Stomach (tissue), 19 donors: ENCODE measurements at places on chromosomes 6 and 20. TPM values are rescaled to one million over a fixed set of nuclear protein-coding genes. Genes with fewer than 3 reads are reported as not detected.
A peak's percentile ranks its signal among the peaks of the same experiment; 100 is the strongest.

GRCh38 chr6:154002894-154003293, 36.1 kb upstream of the OPRM1 start:
- no peak overlapping the region for H3K4me3 ChIP-seq
- no peaks in the 10 kb centered on the region for H3K4me1 ChIP-seq
- no peaks in the 10 kb centered on the region for H3K36me3 ChIP-seq
- no peak overlapping the region for H3K27ac ChIP-seq
- H3K27me3 ChIP-seq: no peaks in the 10 kb centered on the region
- no peak for DNase-seq

SLC24A3 gene
- 5.5 TPM for total RNA-seq

- DNase-seq: peak; percentile 39
- H3K27me3 ChIP-seq: no peaks in the 10 kb centered on the region
- H3K36me3 ChIP-seq: no peaks in the 10 kb centered on the region
- H3K27ac ChIP-seq: no peak overlapping the region
- H3K4me3 ChIP-seq: no peak overlapping the region
These were observed 91.6 kb upstream of the RIPOR2 start for GRCh38 chr6:25027221-25027916.

DNA sequence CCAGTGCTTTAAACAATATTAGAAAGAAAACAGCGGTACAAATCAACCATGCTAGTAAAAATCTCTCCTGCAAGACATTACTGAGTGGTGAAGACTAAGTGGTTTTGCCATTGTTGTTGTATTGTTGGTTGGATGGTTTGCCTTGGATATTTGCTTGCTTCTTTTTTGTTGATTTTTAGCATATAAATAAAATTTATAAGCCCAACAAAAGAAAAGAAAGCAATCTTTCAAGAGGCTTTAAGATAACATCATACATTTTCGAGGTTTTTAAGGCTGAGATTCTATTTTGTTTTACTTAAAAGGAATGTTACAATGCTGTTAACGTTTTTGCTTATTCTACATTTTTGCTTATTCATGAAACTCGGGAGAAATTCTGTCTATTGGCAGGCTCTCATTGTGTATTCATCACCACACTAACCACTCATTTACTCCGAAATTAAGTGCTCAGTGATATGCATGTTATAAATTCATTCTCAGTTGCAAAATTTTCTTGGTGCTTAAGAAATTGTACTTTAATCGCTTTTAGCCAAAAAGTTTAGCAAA, 139.1 kb downstream of the LAMA2 start:
- H3K27me3 ChIP-seq: no peaks in the 10 kb centered on the region
- no peak overlapping the region for H3K27ac ChIP-seq
- no peak for DNase-seq
- no peaks in the 10 kb centered on the region for H3K4me1 ChIP-seq

GRCh38 chr20:47310729-47311128, 45.8 kb downstream of the ZMYND8 start:
- no peaks in the 10 kb centered on the region for H3K27me3 ChIP-seq
- peaks cover 91% of the 10 kb centered on the region for H3K4me1 ChIP-seq
- H3K36me3 ChIP-seq: peaks cover 58% of the 10 kb centered on the region
- peak overlapping the region; percentile 74 for H3K27ac ChIP-seq
- DNase-seq: no peak
- no peak overlapping the region for H3K4me3 ChIP-seq

GRCh38 chr6:150142097-150142669, 661 bp upstream of the PPP1R14C start:
- no peak overlapping the region for H3K27ac ChIP-seq
- DNase-seq: no peak
- peak overlapping the region; percentile 57 for H3K4me3 ChIP-seq
- H3K36me3 ChIP-seq: no peaks in the 10 kb centered on the region
- H3K4me1 ChIP-seq: peaks cover 21% of the 10 kb centered on the region
- H3K27me3 ChIP-seq: peaks cover 27% of the 10 kb centered on the region

GRCh38 chr6:18507018-18507415, 119.9 kb downstream of the RNF144B start:
- DNase-seq: no peak
- no peaks in the 10 kb centered on the region for H3K27me3 ChIP-seq
- H3K36me3 ChIP-seq: no peaks in the 10 kb centered on the region
- no peaks in the 10 kb centered on the region for H3K4me1 ChIP-seq
- no peak overlapping the region for H3K4me3 ChIP-seq
- H3K27ac ChIP-seq: no peak overlapping the region

COL21A1 gene
- total RNA-seq: 4.1 TPM

DNA sequence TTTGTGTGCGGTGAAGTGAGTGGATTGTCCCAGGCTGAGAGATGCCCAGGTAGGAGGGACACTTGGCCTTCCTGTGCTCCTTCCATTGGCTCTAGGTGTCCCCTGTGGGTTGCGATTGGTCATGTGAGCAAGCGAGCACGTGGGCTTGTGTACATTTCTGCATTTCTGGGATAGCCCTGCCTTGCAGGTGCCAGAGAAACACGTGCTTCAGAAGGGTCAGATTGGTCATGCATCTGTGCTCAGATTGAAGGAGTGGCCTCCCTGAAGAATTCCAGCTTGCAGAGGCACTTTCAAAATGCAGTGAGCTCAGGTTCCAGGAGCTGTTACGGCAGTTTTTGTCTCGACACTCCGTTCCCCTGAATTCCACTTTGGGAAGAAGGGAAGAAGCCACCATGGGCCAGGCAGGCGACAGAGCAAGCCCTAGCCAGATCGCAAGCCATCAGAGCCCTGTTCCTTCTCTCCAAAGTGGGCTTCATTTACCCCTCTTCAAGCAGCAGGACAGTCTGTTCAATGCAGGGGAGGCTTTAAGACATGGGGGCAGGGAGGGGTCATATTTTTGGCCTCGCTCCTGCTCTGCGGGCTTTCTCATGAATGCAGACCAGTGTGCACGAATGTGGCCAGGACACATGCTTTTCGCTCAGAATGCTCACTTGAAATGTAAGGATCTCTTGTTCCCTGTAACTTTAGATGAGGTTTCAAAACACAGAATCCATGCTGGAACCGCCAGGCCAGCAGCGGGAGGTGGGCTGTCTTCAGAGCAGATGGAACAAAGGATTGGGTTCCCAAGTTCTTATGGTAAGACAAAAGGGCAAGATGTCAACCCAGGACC, 78.6 kb upstream of the AKAP12 start:
- H3K27me3 ChIP-seq: no peaks in the 10 kb centered on the region
- no peaks in the 10 kb centered on the region for H3K36me3 ChIP-seq
- peak overlapping the region; percentile 8 for H3K4me3 ChIP-seq
- H3K27ac ChIP-seq: no peak overlapping the region
- DNase-seq: peak; percentile 88
- no peaks in the 10 kb centered on the region for H3K4me1 ChIP-seq

DNA sequence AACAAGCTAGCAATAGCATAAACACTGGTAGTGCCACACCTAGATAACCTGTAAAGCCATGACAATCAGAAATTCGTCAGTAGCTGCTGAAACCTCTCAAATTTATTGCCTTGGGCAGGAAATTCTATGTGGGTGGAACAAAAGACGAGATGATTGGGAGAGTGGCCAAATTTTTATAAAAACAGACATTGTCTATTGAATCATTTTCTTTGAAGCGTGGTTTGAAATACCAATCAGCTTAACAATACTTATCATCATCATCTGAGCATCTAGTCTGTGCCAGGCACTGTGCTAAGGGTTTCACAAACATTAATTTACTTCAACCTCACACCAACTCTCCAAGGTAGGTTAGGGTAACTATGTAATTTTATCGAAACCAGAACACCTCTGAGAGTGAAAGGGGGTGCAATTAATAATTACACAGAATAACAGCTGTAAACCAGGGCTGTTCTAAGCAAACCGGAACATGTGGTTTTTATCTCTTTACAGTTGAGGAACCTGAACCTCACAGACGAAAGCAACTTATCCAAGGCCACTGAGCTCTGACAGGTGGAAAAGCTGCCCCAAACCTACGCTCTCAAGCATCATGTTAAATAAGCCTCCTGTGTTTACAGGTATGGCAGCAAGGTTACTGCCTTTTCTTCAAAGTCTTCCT, 43.4 kb downstream of the NHSL1 start:
- peak overlapping the region; percentile 50 for H3K27ac ChIP-seq
- DNase-seq: peak; percentile 43

SOX4 gene
- total RNA-seq: 1.2 TPM

MAFB gene
- total RNA-seq: 4.5 TPM

DNA sequence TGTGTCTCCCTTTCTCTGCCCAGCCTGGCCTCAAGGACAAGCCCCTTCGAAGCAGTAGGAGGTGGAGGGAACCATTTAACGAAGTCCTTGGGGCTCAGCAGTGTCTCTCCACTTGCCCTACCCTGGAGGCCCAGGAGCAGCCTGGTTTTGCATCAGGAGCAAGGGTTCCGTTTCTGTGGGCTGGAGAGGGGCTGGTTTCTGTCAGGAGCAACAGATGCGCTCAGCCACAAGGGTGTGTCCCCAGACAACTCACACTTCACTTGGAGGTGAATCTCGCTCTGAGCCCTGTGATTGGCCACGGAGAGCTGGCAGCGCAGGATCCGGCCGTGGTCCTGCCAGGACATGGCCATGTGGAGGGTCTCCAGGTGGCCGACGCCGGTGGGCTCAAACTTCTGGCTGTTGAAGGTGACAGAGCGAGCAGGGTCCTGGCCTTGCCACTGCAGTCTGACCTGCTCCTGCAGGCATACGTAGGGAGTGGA, 6.9 kb downstream of the SIGLEC1 start:
- H3K27me3 ChIP-seq: no peaks in the 10 kb centered on the region
- DNase-seq: no peak
- H3K4me3 ChIP-seq: no peak overlapping the region
- H3K36me3 ChIP-seq: no peaks in the 10 kb centered on the region
- peaks cover 2% of the 10 kb centered on the region for H3K4me1 ChIP-seq

GRCh38 chr6:158619922-158620801, 24.4 kb downstream of the DYNLT1 start:
- H3K27ac ChIP-seq: no peak overlapping the region
- peaks cover 70% of the 10 kb centered on the region for H3K36me3 ChIP-seq
- H3K4me3 ChIP-seq: no peak overlapping the region
- no peaks in the 10 kb centered on the region for H3K27me3 ChIP-seq

ZNF165 gene
- 3.6 TPM for total RNA-seq

GRCh38 chr20:59985864-59986263, 27.6 kb downstream of the CDH26 start:
- no peak overlapping the region for H3K27ac ChIP-seq
- H3K4me3 ChIP-seq: no peak overlapping the region
- H3K27me3 ChIP-seq: no peaks in the 10 kb centered on the region

ACTL10 gene
- total RNA-seq: 1.4 TPM

- H3K27ac ChIP-seq: no peak overlapping the region
- no peaks in the 10 kb centered on the region for H3K36me3 ChIP-seq
- H3K4me1 ChIP-seq: no peaks in the 10 kb centered on the region
- no peaks in the 10 kb centered on the region for H3K27me3 ChIP-seq
- H3K4me3 ChIP-seq: no peak overlapping the region
These were observed 107.2 kb upstream of the BTBD3 start for GRCh38 chr20:11810311-11811083.

KCNQ2 gene
- not detected for total RNA-seq

SLC25A27 gene
- total RNA-seq: 49.6 TPM
